ENCODE measurements at places on chromosomes 3 and 15.

GRCh38 chr3:178084938-178085816, 451.1 kb upstream of the KCNMB2 start:
- no peak for DNase-seq

- no peak for DNase-seq
These were observed 604.9 kb upstream of the CFAP20DC start for GRCh38 chr3:59654480-59655417.

GRCh38 chr3:106643684-106644161, 733.5 kb upstream of the CCDC54 start:
- DNase-seq: no peak

- no peak for DNase-seq
These were observed 65.3 kb downstream of the LRCH3 start for GRCh38 chr3:197856199-197856816.

DNA sequence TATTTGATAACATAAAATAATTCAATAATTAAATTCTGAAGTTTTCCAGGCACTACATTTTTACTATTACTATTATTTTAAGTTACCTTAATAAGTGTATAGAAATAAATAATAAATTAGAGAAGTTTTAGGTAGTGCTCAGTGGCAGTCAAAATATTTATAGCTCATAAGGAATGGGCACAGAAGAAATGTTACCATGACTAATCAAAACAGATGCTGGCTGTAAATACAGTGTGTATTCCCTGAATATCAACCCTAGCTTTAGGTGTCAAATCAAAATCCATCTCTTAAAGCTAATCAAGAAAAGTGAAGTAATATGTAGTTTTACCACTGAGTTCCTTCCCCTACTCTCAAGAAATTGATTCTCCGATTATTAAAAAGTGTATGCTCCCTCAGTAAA, 35.5 kb downstream of the ZBTB20 start:
- no peak for DNase-seq

GRCh38 chr15:62647202-62647842, 395.2 kb upstream of the TPM1 start:
- DNase-seq: peak; percentile 82
